ENCODE measurements at places on chromosomes 3 and 15. TPM values are rescaled to one million over a fixed set of nuclear protein-coding genes. Genes with fewer than 3 reads are reported as not detected.

DNA sequence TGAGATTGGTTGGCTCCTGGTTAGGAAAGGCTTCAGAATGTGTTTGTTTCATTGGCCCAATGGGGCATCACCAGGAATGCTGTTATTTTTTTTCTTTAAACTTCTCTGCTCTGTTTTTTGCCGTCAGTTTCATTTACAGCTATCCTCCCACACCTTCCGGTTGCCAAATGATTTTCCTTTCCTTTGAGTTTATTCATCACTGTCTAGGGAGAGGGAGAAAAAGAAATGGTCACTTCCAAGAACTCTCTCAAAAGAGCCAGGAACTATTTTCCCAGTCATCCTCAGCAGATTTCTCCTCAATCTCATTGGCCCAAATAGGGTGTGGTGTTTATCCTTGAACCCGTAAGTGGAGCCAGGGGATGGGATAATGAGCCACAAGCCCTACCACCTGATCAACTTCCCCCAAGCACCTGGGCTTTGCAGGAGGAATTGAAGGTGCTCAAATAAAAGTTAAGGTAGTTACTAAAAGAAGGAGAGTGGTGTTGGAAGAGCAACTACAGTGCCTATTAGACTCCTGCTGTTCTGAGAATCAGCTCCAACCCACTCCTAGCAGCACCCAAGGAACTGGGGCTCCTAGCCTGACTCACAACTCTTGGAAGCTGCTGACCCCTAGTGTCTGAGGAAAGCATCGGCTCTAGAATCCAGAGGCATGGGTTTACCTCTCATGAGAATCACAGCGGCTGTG, 183.8 kb upstream of the IL12A start:
- H3K27ac ChIP-seq: no peak overlapping the region
- H3K27me3 ChIP-seq: no peaks in the 10 kb centered on the region
- no peaks in the 10 kb centered on the region for H3K36me3 ChIP-seq
- no peaks in the 10 kb centered on the region for H3K4me1 ChIP-seq
- DNase-seq: peak; percentile 50
- H3K4me3 ChIP-seq: no peak overlapping the region

DNA sequence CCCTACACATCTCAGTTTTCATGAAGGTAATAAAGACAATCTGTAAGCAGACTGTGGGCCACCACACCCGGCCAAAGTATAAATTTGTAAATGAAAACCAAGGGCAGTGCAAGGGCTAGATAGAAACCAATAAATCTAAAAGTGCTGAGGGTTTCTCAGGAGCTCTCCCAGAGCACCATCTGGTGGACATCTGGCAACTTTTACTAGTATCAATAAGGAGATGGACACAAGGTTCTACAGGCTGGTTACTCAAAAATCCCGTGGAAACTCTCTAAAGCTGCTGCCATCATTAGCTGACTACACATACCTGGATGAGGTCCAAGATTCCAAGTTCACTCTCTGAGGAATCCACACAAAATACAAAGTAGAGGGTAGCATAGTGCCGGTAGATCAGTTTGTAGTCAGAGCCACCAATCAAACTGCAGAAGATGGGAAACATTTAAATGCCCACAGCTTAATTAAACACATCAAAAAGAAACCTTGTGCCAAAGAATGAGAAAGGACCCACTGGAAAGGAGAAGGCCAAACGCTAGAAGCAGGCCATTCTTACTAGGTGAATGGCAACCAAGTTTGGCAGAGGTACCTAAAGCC, 5.5 kb downstream of the AP3S2 start:
- no peak overlapping the region for H3K4me3 ChIP-seq
- H3K27me3 ChIP-seq: no peaks in the 10 kb centered on the region
- DNase-seq: no peak
- no peak overlapping the region for H3K27ac ChIP-seq

- H3K36me3 ChIP-seq: no peaks in the 10 kb centered on the region
- H3K4me1 ChIP-seq: no peaks in the 10 kb centered on the region
- no peak for DNase-seq
- H3K27ac ChIP-seq: no peak overlapping the region
Observed at GRCh38 chr15:36291501-36291900, 287.9 kb upstream of the CDIN1 start.

DNA sequence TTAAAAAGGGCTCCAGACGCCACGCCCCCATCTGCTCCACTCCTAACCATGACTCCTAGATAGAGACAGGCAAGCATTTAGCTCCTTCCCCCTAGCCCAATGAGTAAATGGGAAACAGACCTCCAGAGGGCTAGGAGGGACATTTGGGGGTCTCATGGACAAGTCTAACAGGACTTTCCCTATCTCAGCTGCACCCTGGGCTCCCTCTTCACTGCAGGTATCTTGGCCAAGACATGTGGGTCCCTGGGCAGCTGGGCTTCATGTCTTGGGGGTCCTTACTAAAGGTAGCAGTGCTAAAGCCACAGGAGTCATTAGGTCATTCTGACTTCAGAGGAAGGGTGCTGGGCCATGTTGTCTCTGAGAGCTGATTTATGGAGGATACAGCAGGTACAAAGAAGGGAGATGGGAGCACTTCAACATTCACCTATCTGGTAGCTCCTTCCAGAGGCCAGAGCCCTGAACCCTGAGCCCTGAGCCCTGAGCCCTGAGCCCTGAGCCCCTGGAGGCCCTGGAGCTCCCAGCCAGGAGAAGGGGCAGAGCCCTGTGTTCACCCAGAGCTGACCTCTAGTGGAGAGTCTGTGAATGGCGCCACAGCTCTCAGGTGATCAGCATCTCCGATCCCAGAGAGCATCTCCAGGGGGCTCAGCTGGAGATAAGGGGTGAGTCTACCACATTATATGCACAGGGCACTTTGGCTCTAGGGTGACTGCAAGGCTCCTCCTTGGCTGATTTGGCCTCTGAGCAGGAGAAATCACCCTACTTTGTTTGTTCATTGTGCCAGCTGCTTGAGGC, 40.1 kb upstream of the EPHB1 start:
- H3K4me1 ChIP-seq: no peaks in the 10 kb centered on the region
- H3K36me3 ChIP-seq: no peaks in the 10 kb centered on the region
- DNase-seq: peak; percentile 39

- H3K27ac ChIP-seq: no peak overlapping the region
- H3K4me1 ChIP-seq: peaks cover 28% of the 10 kb centered on the region
- DNase-seq: no peak
- H3K4me3 ChIP-seq: no peak overlapping the region
Observed at GRCh38 chr15:42153874-42154211, 2.6 kb downstream of the PLA2G4F start.

The HESX1 gene
- total RNA-seq: 0.16 TPM

The CDCP1 gene
- 13.9 TPM for total RNA-seq

The PP2D1 gene
- total RNA-seq: not detected

The CNBP gene
- total RNA-seq: 331 TPM

All from K562 (cell line).